Keratinocyte (primary cell): ENCODE measurements at places on chromosomes 16 and 17. TPM values are rescaled to one million over a fixed set of nuclear protein-coding genes. Genes with fewer than 3 reads are reported as not detected.

ST6GALNAC1 gene
- polyA plus RNA-seq: 0.28 to 0.84 TPM (median 0.46 TPM) in 3 replicates

CDH1 gene
- polyA plus RNA-seq: 247 to 378 TPM (median 285 TPM) in 3 replicates

PRDM7 gene
- polyA plus RNA-seq: not detected in 3 replicates

GRCh38 chr17:20944014-20944865 lies 98.6 kb downstream of the USP22 start:
- H3K4me1 ChIP-seq: no peaks in the 10 kb centered on the region
- DNase-seq: no peak
- H3K36me3 ChIP-seq: no peaks in the 10 kb centered on the region
- H3K27ac ChIP-seq: no peak overlapping the region

GRCh38 chr17:83177611-83178532 lies 98.5 kb downstream of the METRNL start:
- H3K36me3 ChIP-seq: no peaks in the 10 kb centered on the region
- no peak for DNase-seq
- H3K4me1 ChIP-seq: no peaks in the 10 kb centered on the region
- no peak overlapping the region for H3K27ac ChIP-seq
- no peak overlapping the region for H3K4me3 ChIP-seq
- peaks cover 9% of the 10 kb centered on the region for H3K27me3 ChIP-seq

DNA sequence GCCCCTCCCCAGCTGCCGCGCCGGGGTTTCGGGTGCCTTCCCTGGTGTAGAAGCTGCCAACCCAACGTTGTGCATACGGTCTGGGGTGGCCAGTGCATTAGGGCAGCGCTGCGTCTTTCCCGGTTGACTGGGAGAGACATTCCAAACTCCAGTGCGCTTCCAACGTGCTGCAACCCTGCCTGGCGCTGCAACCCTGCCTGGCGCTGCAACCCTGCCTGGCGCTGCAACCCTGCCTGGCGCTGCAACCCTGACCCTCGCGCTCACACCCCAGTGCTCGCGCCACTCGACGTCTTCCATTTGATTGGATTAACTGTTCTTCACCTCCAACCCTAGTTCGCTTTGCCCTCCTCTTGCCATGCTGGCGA lies 488 bp upstream of the HAP1 start:
- H3K4me1 ChIP-seq: peaks cover 30% of the 10 kb centered on the region
- H3K4me3 ChIP-seq: peak overlapping the region; percentile 70
- H3K36me3 ChIP-seq: no peaks in the 10 kb centered on the region
- DNase-seq: no peak
- H3K27ac ChIP-seq: no peak overlapping the region
- peaks cover 49% of the 10 kb centered on the region for H3K27me3 ChIP-seq

DNA sequence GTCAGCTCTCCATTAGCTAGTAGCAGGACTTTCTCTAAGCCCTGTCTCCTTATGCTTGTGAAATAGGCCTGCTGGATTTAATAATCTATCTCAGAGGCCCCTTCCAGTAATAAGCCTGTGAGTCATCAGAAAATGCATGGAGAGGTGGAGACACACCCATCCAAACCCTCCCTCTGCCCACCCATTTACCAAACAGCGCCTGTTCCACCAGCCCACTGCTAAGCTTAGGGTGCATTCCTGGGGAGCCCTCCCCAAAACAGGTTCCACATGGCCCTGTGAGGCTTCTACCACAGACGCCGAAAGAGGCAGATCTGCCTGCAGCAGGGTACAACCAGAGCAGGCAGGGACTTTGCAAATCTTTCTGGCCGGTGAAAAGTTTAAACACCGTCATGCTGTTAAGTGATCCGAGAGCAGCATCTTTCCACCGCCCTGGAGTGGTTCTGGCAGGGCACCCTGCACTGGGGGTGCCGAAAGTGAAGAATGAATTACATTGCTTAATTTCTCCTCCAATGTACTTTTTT lies 99.3 kb downstream of the GAS7 start:
- no peak for DNase-seq
- H3K4me1 ChIP-seq: no peaks in the 10 kb centered on the region
- H3K27ac ChIP-seq: no peak overlapping the region
- no peaks in the 10 kb centered on the region for H3K27me3 ChIP-seq
- no peak overlapping the region for H3K4me3 ChIP-seq
- H3K36me3 ChIP-seq: no peaks in the 10 kb centered on the region

DNA sequence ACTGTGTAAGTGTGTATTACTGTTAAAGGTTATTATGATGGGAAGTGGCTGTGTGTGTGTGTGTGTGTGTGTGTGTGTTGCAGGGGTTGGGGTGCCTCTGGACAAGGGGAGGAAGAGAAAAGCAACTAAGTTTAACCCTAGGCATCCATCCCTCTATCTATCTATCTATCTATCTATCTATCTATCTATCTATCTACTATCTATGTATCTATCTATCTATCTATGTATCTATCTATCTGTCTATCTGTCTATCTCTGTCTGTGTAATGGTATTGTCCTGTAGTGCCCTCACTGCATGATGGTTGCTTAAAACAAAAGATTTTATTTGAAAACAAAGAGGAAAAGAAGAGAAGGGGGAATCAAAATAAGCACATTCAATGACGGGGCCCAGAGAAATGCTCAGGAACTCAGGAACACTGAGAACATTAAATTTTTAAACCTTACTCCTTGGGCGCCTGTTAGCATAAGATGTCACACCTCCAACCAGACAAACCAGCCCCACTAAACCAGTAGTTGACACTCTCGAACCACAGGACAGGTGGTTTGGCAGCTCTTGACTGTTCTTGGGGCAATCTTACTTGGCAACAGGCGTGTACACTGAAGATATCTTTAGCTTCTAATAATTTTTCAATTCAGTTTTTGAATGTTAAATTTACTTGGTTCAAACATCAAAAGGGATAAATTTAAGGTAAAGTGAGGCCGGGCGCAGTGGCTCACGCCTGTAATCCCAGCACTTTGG lies 5.1 kb upstream of the RPL26 start:
- no peak overlapping the region for H3K4me3 ChIP-seq
- H3K27ac ChIP-seq: no peak overlapping the region
- H3K27me3 ChIP-seq: no peaks in the 10 kb centered on the region
- DNase-seq: no peak
- peaks cover 27% of the 10 kb centered on the region for H3K4me1 ChIP-seq

- H3K4me3 ChIP-seq: no peak overlapping the region
- DNase-seq: no peak
- peaks cover 19% of the 10 kb centered on the region for H3K27me3 ChIP-seq
- no peaks in the 10 kb centered on the region for H3K4me1 ChIP-seq
- H3K27ac ChIP-seq: no peak overlapping the region
- no peaks in the 10 kb centered on the region for H3K36me3 ChIP-seq
These were observed 115.3 kb downstream of the C16orf78 start for GRCh38 chr16:49488740-49489525.

DNA sequence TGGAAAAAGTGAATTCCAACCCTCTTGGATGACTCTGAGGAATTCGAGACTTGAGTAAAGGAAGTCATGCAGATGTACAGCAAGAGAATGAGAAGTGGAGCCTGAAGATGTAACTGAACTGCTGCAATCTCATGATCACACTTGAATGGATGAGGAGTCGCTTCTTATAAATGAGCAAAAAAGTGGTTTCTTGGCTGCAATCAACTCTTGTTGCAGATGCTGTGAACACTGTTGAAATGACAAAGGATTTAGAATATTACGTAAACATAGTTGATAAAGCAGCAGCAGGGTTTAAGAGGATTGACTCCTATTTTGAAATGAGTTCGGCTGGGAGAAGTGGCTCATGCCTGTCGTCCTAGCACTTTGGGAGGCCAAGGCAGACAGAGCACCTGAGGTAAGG lies 25.5 kb downstream of the ASPA start:
- H3K36me3 ChIP-seq: no peaks in the 10 kb centered on the region
- no peak overlapping the region for H3K27ac ChIP-seq
- H3K4me1 ChIP-seq: no peaks in the 10 kb centered on the region
- H3K4me3 ChIP-seq: no peak overlapping the region

DNA sequence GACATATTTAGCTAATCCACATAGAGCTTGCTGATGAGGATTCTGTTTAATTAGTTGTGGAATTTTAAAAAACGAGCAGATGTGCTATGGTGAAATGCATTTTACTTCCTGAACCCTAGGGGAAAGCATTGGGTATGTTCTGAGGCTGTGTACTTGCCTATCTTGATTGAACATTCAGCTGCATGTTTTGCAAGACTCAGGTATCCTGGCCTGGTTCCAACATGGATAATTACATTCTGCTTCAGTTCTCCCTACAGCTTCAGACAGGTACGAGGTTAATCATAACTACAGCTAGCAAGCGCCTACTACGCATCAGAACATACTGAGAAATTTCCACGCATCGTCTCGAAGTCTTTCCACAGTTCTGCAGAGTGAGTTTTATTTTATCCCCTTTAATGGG lies 77.0 kb downstream of the HS3ST2 start:
- DNase-seq: no peak
- H3K27ac ChIP-seq: no peak overlapping the region
- no peaks in the 10 kb centered on the region for H3K4me1 ChIP-seq

- no peak overlapping the region for H3K27ac ChIP-seq
- H3K27me3 ChIP-seq: no peaks in the 10 kb centered on the region
- H3K4me1 ChIP-seq: no peaks in the 10 kb centered on the region
- H3K4me3 ChIP-seq: no peak overlapping the region
- no peaks in the 10 kb centered on the region for H3K36me3 ChIP-seq
These were observed 2.3 kb downstream of the RBFOX1 start for GRCh38 chr16:7334801-7335560.

DNA sequence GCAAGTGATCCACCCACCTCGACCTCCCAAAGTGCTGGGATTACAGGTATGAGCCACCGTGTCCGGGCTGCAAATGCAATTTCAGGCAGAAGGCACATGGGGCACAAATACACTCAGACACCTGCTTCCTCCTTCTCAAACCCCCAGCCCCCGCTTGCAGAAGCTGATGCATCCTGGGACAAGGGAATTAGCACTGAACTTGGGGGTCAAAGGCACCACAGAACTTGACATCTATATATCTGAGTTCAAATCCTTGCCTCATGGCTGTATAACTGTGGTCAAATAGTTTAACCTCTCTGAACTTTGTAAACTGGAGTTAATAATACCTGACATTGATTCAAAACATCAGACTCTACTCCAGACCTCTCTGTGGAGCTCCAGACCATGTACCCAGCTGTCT lies 4.1 kb upstream of the ARL5C start:
- no peak for DNase-seq
- peaks cover 6% of the 10 kb centered on the region for H3K4me1 ChIP-seq
- peaks cover 10% of the 10 kb centered on the region for H3K27me3 ChIP-seq
- H3K36me3 ChIP-seq: no peaks in the 10 kb centered on the region
- H3K27ac ChIP-seq: no peak overlapping the region
- H3K4me3 ChIP-seq: no peak overlapping the region

GRCh38 chr17:76354747-76355310 lies 1.1 kb upstream of the PRPSAP1 start:
- H3K4me1 ChIP-seq: peaks cover 16% of the 10 kb centered on the region
- H3K36me3 ChIP-seq: no peaks in the 10 kb centered on the region
- no peaks in the 10 kb centered on the region for H3K27me3 ChIP-seq
- no peak overlapping the region for H3K4me3 ChIP-seq

- no peak overlapping the region for H3K4me3 ChIP-seq
- H3K36me3 ChIP-seq: no peaks in the 10 kb centered on the region
- H3K4me1 ChIP-seq: no peaks in the 10 kb centered on the region
- no peaks in the 10 kb centered on the region for H3K27me3 ChIP-seq
- H3K27ac ChIP-seq: no peak overlapping the region
These were observed 22.7 kb upstream of the ZC3H7A start for GRCh38 chr16:11819798-11820197.

DNA sequence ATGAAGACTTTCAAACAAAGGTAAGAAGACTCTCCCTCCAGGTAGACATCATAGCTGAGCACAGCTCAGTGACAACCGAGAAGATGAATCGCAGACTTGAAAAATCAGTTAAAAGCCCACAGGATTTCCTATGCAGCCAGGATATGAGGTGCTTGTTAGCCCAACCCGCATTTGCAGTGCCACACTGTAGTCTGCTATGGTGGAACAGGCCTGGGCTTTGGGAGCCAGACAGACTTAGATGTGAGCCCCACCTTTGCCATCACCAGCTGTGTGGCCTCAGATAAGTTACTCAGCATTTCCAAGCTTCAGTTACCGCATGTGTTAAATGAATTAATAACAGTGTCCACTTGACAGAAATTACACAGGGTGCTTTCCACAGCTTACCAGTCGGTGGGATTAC lies 204.4 kb upstream of the HS3ST3A1 start:
- H3K4me1 ChIP-seq: no peaks in the 10 kb centered on the region
- H3K4me3 ChIP-seq: no peak overlapping the region
- H3K27me3 ChIP-seq: no peaks in the 10 kb centered on the region
- H3K36me3 ChIP-seq: no peaks in the 10 kb centered on the region
- DNase-seq: no peak

GRCh38 chr17:20983359-20983637 lies 59.5 kb downstream of the USP22 start:
- no peak overlapping the region for H3K27ac ChIP-seq
- no peak overlapping the region for H3K4me3 ChIP-seq
- no peaks in the 10 kb centered on the region for H3K4me1 ChIP-seq
- H3K36me3 ChIP-seq: no peaks in the 10 kb centered on the region

DNA sequence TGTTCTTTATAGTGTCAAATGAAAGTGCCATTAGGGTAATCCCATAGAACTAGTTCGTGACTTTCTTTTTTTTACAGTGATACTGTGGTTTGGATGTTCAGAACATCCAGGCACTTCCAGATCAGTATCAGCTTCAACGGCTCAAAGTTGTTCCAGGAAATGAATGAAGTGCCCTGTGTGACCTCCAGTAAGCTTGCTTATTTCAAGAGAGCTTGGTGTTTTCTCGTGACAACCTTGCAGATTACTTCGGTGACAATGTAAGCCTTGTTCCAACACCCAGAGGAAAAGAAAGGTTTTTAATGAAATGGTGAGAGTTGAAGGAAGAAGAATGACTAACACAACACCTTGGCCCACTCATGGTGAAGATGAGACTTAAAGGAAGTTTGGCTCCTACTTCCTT lies 16.0 kb upstream of the KCNJ16 start:
- no peak overlapping the region for H3K4me3 ChIP-seq
- no peak overlapping the region for H3K27ac ChIP-seq
- no peaks in the 10 kb centered on the region for H3K36me3 ChIP-seq
- DNase-seq: no peak
- no peaks in the 10 kb centered on the region for H3K4me1 ChIP-seq

GRCh38 chr16:78916928-78917545 lies 683.5 kb downstream of the MAF start:
- DNase-seq: no peak
- H3K4me1 ChIP-seq: no peaks in the 10 kb centered on the region

GRCh38 chr17:61331178-61331577 lies 68.5 kb upstream of the TBX2 start:
- no peaks in the 10 kb centered on the region for H3K36me3 ChIP-seq
- H3K27me3 ChIP-seq: no peaks in the 10 kb centered on the region
- no peak for DNase-seq
- H3K27ac ChIP-seq: no peak overlapping the region

GRCh38 chr16:20940871-20941635 lies 40.5 kb downstream of the LYRM1 start:
- no peaks in the 10 kb centered on the region for H3K36me3 ChIP-seq
- DNase-seq: no peak
- peaks cover 14% of the 10 kb centered on the region for H3K4me1 ChIP-seq
- no peaks in the 10 kb centered on the region for H3K27me3 ChIP-seq
- H3K27ac ChIP-seq: no peak overlapping the region

DNA sequence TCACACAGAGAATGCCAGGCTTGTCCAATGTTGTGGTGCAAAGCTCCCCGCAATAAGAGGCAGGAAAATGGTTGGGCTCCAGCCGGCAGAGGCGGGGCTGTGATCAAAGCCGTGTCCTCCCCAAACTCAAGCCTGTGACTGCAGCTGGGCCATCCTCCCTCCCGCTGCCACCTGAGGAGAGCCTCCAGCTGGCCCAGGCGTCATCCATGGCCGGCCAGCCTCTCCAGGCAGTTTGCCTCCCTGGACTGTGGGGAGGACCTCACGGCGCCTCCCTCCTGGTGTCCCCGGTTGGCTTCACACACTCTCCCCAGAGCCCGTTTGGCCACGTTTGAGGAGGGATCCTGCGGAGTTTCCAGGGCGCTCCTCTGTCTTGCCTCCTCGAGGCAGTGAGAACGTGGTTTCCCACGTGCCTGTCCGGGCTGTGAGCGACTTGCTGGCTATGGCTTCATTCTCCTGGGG lies 134.1 kb downstream of the IRF8 start:
- no peak overlapping the region for H3K27ac ChIP-seq
- no peak for DNase-seq
- H3K27me3 ChIP-seq: peaks cover 8% of the 10 kb centered on the region
